ENCODE measurements at places on chromosomes 12 and 14.

- H3K4me1 ChIP-seq: no peaks in the 10 kb centered on the region
- DNase-seq: no peak
- no peaks in the 10 kb centered on the region for H3K36me3 ChIP-seq
- H3K27me3 ChIP-seq: no peaks in the 10 kb centered on the region
- H3K27ac ChIP-seq: no peak overlapping the region
Observed at GRCh38 chr12:94222351-94223084, 74.1 kb downstream of the PLXNC1 start.

DNA sequence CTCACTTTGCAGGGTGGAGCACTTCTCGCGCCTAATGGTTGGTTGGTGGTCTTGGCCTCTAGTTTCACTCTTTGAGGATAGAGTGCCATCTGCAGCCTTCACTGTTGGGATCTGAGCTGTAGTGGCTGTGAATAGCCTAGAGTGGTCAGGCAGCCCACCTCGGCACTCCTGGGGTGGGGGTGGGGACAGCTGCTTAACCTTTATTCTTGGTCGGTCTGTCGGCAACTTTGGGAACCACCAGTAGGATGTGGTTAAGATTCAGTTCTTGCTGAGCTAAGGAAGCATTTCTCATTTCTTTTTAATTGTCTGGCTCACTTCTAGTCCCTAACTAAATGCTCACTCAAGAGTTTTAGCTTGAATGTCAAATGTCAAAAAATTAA, 21.1 kb downstream of the TMBIM6 start:
- no peak overlapping the region for H3K27ac ChIP-seq
- H3K4me3 ChIP-seq: no peak overlapping the region
- H3K27me3 ChIP-seq: no peaks in the 10 kb centered on the region

DNA sequence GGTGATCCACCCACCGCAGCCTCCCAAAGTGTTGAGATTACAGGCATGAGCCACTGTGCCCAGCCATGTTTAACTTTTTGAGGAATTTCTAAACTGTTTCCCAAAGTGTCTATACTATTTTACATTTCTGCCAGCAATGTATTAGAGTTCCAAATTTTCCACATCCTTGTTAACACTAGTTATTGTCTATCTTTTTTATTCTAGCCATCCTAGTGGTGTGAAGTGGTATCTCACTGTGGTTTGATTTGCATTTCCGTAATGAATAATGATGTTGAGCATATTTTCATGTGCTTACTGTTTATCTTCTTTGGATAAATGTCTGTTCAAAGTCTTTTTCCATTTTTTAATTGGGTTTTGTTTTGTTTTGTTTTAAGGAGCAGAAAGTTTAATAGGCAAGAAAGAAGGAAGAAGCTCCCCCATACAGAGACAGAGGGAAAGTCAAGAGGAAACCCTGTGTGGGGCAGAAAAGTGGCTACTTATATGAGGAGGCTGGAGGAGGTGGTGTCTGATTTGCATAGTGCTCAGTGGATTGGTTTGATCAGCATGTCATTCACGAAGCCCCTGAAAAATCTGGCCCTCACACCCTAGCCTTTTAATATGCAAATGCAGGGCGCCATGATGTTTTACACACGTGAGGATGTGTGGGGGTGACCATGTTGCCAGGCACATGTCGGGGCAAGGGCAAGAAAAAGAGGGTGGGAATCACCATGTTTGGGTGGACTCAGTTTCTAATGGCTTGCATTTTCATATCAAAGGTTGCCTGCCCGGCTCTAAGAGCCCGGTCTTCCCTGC, 14.9 kb downstream of the TXNRD1 start:
- H3K4me3 ChIP-seq: no peak overlapping the region
- H3K27me3 ChIP-seq: no peaks in the 10 kb centered on the region
- no peak overlapping the region for H3K27ac ChIP-seq
- no peaks in the 10 kb centered on the region for H3K36me3 ChIP-seq

- H3K4me3 ChIP-seq: no peak overlapping the region
- H3K27ac ChIP-seq: peak overlapping the region; percentile 17
- H3K4me1 ChIP-seq: no peaks in the 10 kb centered on the region
Observed at GRCh38 chr12:20555771-20556170, 139.4 kb upstream of the SLCO1C1 start.

DNA sequence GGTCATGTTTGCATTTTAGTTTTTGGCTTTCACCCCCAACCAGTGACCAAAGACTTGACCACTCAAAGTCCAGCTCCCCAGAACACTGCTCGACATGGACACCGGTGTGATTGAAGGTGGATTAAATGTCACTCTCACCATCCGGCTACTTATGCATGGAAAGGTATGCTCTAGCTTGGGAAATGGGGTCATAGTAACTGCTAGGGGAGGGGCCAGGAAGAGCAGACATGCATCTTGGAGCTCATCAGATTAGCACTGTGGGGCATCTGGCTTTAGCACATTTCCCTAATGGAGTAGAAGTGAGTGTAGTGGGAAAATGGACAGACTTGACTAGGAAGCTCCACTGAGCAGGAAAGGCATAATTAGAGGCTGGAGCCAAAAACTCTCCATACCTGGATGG, 2.8 kb downstream of the PCBP2 start:
- H3K27ac ChIP-seq: no peak overlapping the region
- peaks cover 57% of the 10 kb centered on the region for H3K36me3 ChIP-seq
- H3K4me1 ChIP-seq: peaks cover 35% of the 10 kb centered on the region
- H3K27me3 ChIP-seq: no peaks in the 10 kb centered on the region

All from right atrium auricular region (tissue), 2 donors.